ENCODE measurements at places on chromosomes 7 and 10.

DNA sequence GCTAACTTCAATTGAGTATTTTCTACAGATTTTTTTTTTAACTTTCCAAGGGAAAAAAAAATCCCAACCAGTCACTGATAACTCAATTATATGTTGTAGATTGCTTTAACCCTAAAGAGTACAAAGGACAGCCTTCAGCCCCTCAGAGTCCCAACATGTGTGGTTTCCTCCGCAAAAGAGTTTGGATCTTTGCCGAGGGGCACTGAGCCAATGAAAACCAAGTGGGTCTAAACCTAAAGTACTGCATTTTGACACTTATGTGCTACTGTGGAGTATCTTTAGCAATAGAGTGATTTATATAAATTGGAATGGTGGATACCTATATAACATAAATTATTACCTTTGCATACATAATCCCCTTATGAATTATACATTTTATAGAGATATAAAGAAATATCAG is 91.5 kb downstream of the SEMA3D start:
- no peak for DNase-seq

- DNase-seq, result no peak
These were observed 172.4 kb downstream of the PRPF18 start for GRCh38 chr10:13759168-13759567.

GRCh38 chr10:113300617-113301016 is 252.2 kb upstream of the HABP2 start:
- DNase-seq, result no peak

GRCh38 chr7:130297628-130298543 is 4.9 kb downstream of the CPA4 start:
- no peak for DNase-seq

DNA sequence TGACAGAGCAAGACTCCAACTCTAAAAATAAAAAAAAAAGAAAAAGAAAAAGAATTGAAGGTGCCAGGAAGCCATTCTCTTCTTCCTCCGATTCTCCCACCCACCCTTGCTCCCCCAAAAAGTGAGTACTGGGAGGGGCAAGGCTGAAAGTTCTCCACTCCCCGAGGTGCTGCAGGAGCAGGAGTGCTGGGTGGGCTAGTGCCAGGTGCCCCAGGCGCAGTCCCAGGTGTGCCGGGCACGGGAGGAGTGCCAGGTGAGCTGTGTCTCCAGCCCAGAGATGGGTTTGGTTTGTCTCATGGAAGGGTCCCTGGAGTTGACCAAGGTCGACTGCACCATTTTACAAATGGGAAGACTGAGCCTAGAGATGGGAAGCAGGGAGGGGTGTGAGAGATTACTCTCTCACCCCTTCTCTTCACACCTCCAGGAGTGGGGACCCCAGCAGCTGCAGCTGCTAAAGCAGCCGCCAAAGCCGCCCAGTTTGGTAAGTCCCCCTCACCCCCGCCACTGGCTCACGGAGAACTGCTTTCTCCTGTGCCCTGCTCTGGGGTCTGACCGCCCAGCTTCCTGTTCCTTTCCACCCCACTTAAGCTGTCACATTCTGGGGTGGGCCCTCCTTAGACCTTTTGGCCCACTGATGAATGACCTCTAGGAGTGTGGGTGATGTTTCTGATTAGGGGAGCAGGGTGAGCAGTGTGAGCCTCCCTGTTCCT is 26.2 kb upstream of the LIMK1 start:
- DNase-seq, result no peak

DNA sequence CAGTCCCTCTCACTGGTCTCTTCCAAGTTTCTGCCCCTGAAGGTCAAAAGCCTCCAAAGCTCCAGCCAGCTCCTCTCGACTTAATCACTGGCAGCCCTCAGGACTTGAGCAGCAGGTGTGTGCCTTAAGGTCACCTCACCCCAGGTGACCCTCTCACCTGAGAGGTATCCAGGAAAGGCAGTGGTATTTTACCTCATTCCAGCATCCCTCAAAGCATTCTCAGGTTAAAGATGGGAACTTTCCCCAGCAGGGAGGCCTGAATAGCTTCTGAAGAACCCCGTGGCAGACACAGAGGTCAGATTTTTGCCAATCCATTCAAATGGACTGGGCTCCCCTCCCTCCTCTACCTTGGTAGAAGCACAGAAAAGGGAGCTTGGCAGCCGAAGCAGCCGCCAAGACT is 148.2 kb downstream of the GFRA1 start:
- DNase-seq, result no peak

DNA sequence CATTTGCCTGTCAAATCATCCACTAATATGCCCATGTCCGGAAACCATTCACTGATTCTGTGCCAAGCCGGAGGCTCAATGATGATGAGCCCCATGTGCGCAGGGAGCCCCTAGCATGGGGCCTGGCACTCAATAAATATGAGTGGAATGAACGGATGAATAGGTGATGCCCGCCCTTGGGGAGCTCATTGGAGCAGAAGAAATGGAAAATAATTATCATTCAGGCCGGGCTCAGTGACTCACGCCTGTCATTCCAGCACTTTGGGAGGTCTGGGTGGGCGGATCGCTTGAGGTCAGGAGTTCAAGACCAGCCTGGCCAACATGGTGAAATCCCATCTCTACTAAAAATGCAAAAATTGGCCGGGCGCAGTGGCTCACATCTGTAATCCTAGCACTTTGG is 11.0 kb downstream of the RHBDD2 start:
- DNase-seq, result no peak

DNA sequence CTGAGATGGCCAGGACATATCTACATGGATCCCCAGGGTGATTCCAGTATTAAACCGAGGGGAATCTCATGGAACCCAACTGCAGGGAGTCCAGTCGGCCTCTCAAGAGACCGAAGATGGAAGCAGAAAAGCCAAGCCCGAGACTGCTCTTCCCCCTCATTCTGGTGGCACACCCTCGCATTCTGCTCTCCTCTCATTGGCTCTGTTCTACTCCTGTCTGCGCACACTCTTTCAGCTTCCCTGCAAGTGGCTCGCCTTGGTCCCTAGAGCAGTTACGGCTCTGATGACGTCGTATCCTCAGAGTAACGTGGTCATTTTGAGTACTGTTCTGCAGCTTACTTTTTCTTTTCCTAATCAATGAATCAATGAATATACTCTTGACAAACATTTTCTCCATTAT is 72.6 kb upstream of the RHEB start:
- no peak for DNase-seq

GRCh38 chr7:29288181-29289091 is 93.9 kb downstream of the CHN2 start:
- no peak for DNase-seq

- no peak for DNase-seq
These were observed 14.4 kb downstream of the SGPL1 start for GRCh38 chr10:70830164-70830563.

- DNase-seq, result no peak
These were observed 122.7 kb upstream of the PDSS1 start for GRCh38 chr10:26574783-26575182.

GRCh38 chr7:14125998-14126397 is 136.5 kb upstream of the ETV1 start:
- no peak for DNase-seq

DNA sequence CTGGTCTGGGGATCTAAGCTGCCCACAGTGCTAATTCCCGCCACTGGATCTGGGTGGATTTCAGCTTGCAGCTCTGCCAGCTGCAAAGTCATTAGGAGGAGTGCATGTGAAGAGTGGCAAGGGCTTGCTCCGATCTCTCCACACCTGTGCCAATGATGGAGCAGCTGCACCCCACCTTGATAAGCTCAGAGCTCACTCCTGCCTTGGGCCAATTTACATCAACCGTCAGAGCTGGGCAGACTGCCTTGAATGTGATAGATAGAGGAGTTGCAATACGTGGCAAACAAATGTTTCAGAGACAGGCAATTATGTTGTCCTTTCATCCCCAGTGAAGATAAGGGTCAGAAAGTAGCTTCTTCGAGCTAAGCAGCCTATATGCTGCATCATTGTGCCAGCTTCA is 379.9 kb downstream of the SH2D4B start:
- no peak for DNase-seq

DNA sequence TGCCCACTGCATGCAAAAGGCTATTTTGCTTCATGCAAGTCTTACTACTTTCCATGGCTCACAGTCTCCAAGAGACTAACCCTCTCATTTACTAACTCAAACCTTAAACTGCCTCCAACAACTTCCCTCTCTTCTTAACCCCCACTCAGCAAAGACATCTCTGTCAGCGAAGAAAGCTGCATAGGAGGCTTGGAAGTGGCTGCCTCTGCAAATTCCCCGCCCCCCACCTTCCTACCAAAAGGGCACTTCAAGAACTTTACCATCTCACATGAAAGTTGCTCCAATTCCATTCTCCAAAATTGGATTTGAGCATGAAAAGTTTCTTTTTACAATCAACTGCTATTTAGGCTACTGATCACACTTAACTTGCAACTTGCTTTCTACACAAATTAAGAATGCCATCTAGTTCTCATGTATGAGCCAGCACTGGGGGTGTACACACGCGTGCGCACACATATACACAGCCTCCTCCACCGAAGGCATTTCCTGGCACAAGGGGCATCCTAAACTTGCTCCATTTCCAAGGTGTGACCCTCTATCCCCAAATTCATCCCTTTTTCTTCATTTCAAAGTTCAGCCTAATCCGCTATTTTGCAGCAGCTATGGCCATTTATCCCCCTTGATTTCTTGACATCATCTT is 1.8 kb downstream of the CCDC6 start:
- DNase-seq, result no peak

DNA sequence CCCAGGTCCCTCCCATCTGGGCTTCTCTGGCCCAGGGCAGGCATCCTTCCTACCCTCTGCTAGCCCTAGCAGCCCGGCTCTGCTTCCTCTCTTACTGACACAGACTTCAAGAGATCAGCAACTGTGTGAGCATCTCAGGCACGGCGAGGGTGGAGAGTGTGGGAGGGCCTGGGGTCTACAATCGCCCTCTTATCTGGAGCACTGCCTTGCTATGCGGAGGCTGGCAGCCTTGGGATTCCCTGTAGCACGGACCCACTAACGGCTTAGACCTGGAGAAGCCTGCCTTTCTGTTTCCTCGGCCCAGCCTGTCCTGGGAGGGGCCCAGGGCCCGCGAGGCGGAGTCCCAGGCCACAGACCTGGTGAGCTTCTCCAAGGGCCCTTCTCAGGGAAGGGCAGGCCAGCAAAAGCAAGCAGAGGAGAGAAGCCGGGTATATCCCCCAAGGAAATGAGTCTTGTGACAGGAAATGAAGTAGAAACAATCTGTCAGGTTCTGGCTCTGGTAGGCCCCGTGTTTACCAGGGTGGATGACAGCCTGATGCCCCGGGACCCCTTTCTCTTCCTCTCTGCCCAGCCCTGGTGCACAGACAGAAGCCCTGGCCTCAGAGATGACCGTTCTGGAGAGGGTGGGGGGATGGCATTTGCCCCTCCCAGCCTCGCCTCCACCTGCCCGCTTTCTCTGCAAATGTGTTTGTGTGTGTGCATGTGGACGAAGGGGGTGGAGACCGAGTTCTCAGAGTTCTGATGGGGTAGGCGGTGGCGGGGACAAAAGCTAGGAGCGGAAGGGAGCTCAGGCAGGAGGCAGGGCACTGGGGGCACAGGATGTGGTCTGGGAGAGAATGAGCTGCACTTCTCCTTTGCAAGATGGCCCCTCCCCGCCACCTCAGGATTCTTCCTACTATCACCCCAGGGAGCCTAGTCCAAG is 2.5 kb downstream of the LRCH4 start:
- peak; percentile 34 for DNase-seq

GRCh38 chr10:48290286-48290685 is 15.8 kb upstream of the FRMPD2 start:
- DNase-seq, result no peak

DNA sequence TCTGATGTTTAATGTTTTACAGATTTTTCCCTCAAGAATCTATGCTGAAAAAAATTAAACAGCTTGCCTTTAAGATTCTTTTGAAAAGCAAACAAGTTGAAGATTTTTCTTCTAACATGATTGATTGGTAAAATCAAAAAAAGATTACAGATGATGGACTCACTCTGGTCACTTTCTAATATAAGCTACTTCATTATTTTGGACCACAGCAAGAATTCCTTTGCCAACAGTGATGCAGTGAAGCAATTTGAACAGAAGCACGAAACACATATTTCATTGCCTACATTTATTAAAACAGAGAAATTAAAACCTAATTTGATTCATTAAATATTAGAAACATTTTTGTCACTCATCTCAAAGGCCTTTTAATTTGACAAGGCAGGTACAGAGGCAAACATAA is 82.1 kb upstream of the SGCE start:
- no peak for DNase-seq

GRCh38 chr10:36801660-36802059 is 323.7 kb upstream of the ANKRD30A start:
- DNase-seq, result no peak

GRCh38 chr10:77493851-77494261 is 143.8 kb downstream of the KCNMA1 start:
- DNase-seq, result no peak

DNA sequence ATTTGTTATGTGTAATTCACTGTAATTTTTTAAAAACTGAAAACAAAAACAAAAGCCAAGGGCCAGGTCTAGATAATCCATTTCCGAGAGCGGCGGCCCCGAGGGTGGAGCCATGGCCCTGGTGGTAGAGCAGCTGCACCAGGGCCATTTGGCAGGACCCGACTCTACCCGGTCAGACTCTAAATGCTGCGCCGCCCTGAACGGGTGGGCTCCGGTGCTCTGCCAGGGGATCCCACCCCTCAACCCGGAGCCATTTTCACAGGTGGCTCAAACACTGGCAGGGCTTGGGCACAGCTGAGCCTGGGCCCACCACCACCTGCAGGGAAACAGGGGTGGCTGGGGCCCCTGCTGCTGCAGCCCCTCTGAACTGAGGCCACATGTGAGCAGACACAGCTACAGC is 56.9 kb downstream of the DPYSL4 start:
- DNase-seq, result no peak

DNA sequence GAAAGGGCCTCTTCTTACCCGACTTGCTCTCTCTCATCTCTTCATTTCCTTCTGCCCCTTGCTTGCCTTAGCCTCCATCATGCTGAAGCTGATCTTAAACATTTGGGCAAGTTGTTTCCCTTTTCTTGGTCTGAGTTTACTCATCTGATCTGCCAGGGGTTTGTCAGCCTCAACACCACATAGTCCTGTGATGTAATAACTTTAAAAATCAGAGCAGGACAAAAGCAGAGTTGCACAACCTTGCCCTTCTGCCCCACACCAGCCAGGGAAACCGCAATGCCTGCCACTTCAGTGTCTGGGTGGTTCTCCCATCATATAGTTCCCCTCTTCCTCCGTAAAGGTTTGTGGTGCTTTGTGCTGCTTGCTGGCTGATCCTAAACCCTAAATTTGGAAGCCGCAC is 9.9 kb upstream of the LIPM start:
- no peak for DNase-seq

DNA sequence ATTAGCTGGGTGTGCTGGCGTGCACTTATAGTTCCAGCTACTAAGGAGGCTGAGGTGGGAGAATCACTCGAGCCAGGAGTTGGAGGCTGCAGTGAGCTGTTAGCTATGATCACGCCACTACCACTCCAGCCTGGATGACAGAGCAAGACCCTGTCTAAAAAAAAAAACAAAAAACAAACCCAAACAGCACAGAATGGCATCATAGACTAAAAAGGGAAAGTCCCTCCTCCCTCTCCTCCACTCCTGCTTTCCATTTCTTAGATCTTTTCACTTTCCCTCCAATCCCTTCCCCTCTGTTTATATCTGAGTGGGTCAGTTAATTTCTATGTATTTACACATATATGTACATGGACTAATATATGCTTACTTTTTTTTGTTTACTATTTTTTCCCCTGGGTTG is 10.4 kb upstream of the PIP4K2A start:
- no peak for DNase-seq
